ENCODE measurements at places on chromosomes 16 and 17.

DNA sequence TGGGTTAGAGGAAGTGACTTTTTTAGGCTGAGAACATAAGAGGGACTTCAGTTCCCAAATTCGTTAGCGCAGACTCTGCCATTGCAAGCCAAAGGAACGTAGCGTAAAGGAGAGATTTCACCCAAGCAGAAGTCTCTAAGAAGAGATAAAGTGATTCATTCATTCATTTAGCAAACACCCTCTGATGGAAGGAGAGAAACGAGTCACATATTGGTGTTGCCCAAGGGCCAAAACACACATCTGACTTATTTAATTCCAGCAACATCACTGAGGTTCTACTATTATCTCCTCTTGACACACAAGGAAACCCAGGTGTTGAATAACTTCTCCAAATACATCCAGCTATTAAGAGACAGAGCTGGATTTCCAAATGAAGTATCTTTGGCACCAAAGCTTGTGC, 85.7 kb upstream of the CACNG3 start:
- H3K4me3 ChIP-seq, result no peak overlapping the region
- H3K36me3 ChIP-seq, result peaks cover 18% of the 10 kb centered on the region
- no peak overlapping the region for H3K27ac ChIP-seq
- no peaks in the 10 kb centered on the region for H3K27me3 ChIP-seq

GRCh38 chr17:55576996-55577586, 65.8 kb upstream of the SMIM36 start:
- no peaks in the 10 kb centered on the region for H3K4me1 ChIP-seq
- no peak for DNase-seq
- peaks cover 20% of the 10 kb centered on the region for H3K27me3 ChIP-seq
- H3K36me3 ChIP-seq, result no peaks in the 10 kb centered on the region

GRCh38 chr17:73191443-73192205, 1.2 kb upstream of the COG1 start:
- H3K27ac ChIP-seq, result peak overlapping the region; percentile 90
- peaks cover 15% of the 10 kb centered on the region for H3K4me1 ChIP-seq
- DNase-seq, result peak; percentile 69
- H3K27me3 ChIP-seq, result no peaks in the 10 kb centered on the region
- no peaks in the 10 kb centered on the region for H3K36me3 ChIP-seq

DNA sequence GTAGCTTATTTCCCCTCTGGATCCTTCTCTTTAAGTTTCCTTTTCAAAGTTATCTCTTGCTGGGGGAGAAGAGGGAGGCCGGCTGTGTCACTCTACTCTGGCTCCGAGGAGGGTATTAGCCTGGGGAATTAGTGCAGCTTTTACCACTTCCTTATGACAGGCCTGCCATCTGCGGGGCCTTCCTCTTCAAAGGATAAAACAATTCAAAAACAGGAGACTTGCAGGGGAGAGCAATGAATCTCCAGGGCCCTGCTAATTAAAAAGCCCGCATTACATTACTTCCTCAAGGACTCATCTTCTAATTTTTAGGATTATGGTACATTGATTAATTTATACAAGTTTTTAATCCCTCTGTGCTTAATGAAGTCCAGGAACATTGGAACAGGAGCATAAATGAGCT, 190.9 kb upstream of the CDH5 start:
- H3K36me3 ChIP-seq, result peaks cover 7% of the 10 kb centered on the region
- H3K27me3 ChIP-seq, result peaks cover 6% of the 10 kb centered on the region
- H3K4me1 ChIP-seq, result peaks cover 4% of the 10 kb centered on the region
- no peak for DNase-seq

DNA sequence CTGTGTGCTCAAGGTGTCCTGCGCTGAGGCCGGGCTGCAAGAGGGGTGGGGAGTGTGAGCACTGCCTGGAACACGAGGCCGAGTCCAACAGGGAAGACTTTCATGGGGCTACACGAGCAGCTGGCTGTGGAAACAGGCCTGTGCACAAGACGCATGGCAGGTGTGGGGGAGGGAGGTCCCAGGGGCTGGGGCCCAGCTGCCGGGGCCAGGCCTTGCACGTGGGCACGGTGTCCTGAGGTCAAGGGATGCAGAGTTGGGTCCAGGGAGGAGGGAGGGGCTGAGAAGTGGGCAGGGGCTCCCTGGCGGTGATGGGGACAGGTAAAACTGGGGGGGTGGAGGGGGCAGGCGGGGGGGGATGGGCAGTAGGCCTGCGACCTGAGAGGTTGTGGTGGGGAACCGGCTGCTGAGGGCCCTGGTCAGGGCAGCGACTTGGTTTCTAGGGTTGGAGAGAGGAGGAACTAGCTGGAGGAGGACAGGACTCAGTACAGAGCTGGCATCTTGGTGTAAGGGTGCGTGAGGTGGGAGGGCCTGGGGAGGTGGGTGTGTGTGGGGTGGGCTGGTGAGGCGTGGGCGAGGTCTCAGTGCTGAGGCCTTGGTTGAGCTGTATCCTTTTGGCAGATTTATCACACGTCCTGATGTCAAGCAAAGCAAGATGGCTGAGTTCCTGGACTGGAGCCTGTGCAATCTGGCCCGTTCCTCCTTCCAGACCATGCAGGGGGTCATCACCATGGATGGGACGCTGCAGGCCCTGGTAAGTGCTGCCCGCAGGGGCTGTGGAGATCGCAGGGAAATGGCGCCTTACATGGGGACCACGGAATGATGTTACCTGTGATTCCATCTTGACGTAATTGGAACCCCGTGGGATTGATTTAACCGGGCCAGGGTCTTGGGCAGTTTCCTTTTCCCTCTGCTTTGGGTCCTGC, 29.4 kb downstream of the TBCD start:
- H3K4me3 ChIP-seq, result peak overlapping the region; percentile 66
- peaks cover 18% of the 10 kb centered on the region for H3K4me1 ChIP-seq
- no peaks in the 10 kb centered on the region for H3K27me3 ChIP-seq
- no peaks in the 10 kb centered on the region for H3K36me3 ChIP-seq

GRCh38 chr17:12693640-12694039, 27.9 kb downstream of the MYOCD start:
- H3K4me1 ChIP-seq, result no peaks in the 10 kb centered on the region
- H3K4me3 ChIP-seq, result no peak overlapping the region
- H3K27me3 ChIP-seq, result no peaks in the 10 kb centered on the region
- H3K27ac ChIP-seq, result no peak overlapping the region

GRCh38 chr16:64174327-64174726, 947.5 kb downstream of the CDH11 start:
- H3K36me3 ChIP-seq, result peaks cover 10% of the 10 kb centered on the region
- H3K4me1 ChIP-seq, result no peaks in the 10 kb centered on the region
- H3K4me3 ChIP-seq, result no peak overlapping the region

GRCh38 chr17:73290399-73291259, 21.2 kb downstream of the CDC42EP4 start:
- peaks cover 21% of the 10 kb centered on the region for H3K4me1 ChIP-seq
- H3K4me3 ChIP-seq, result peak overlapping the region; percentile 53
- DNase-seq, result no peak
- H3K27me3 ChIP-seq, result peaks cover 5% of the 10 kb centered on the region

- no peak overlapping the region for H3K4me3 ChIP-seq
- no peaks in the 10 kb centered on the region for H3K27me3 ChIP-seq
- H3K27ac ChIP-seq, result no peak overlapping the region
Measured at GRCh38 chr17:78997881-78998280, 11.7 kb downstream of the CANT1 start.

DNA sequence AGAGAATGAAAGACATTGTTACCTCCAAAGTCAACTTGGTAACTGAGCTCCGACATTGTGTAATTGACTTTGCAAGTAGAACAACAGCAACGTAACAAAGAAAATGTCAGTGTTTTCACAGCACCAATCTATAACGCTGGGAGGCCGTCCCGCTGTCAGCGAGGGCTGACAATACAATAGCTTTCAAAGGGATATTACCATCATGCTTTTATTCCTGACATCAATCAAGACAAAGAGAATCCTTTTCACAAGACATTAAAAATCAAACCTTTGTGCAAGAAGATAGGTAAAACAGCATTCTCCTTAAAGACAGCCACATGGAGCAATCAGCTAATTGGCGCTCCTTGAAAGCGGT, 6.2 kb downstream of the ZNF423 start:
- no peak overlapping the region for H3K27ac ChIP-seq
- no peak overlapping the region for H3K4me3 ChIP-seq
- no peaks in the 10 kb centered on the region for H3K36me3 ChIP-seq
- no peaks in the 10 kb centered on the region for H3K4me1 ChIP-seq
- no peak for DNase-seq

GRCh38 chr16:31487071-31487719, 4.3 kb downstream of the SLC5A2 start:
- no peak overlapping the region for H3K27ac ChIP-seq
- H3K36me3 ChIP-seq, result no peaks in the 10 kb centered on the region

DNA sequence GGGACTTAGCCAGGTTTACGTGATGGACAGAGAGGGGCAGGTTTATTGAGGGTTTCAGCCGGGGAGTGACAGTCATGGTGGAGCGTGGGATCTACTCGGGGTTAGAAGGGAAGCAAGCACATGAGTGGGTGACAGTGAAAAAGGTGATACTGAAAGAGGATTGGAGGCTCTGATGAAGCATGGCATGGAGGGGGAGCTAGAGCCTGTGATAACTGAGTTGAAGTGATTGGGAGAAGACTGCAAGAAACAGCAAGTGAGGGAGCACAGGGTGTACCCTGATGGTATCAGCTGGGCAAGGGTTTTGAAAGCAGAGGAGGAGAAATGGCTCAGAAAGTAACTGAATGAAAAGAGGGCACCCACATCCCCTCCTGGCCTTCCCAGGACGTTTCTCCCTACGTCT, 6.7 kb upstream of the KSR1 start:
- no peak overlapping the region for H3K27ac ChIP-seq
- H3K27me3 ChIP-seq, result no peaks in the 10 kb centered on the region
- H3K36me3 ChIP-seq, result no peaks in the 10 kb centered on the region

GRCh38 chr16:77679391-77679790, 42.9 kb upstream of the NUDT7 start:
- peaks cover 13% of the 10 kb centered on the region for H3K27me3 ChIP-seq
- H3K4me1 ChIP-seq, result no peaks in the 10 kb centered on the region
- H3K4me3 ChIP-seq, result no peak overlapping the region
- no peak overlapping the region for H3K27ac ChIP-seq

DNA sequence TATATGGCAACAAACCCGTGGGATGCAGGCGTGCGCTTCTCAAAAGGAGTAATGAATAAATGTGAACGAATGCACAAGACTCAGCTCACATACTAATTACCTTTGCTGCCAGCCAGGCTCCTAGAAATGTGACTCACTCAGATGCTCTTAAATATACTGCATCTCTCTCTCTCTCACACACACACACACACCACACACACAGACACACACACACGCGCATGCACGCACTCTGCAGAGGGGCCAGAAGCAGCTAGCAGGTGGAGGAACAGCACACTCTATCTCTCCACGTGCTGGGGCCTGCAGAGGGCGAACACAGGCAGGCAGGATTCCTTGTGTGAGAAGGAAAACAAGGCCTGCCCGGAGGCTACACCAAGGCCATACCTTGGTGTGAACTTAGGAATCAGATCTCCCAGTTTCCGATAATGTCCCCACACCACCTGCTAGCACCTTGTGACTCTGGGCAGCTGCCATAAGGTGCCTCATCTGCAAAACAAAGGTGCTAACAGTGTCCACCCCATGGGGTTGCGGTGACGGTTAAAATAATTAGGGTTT, 5.3 kb downstream of the GPRC5B start:
- no peak overlapping the region for H3K27ac ChIP-seq
- peaks cover 24% of the 10 kb centered on the region for H3K27me3 ChIP-seq
- no peaks in the 10 kb centered on the region for H3K4me1 ChIP-seq
- H3K4me3 ChIP-seq, result no peak overlapping the region
- H3K36me3 ChIP-seq, result no peaks in the 10 kb centered on the region

- H3K4me3 ChIP-seq, result no peak overlapping the region
- H3K4me1 ChIP-seq, result no peaks in the 10 kb centered on the region
- H3K36me3 ChIP-seq, result peaks cover 57% of the 10 kb centered on the region
- no peak for DNase-seq
Measured at GRCh38 chr16:56384074-56384721, 41.1 kb downstream of the AMFR start.

DNA sequence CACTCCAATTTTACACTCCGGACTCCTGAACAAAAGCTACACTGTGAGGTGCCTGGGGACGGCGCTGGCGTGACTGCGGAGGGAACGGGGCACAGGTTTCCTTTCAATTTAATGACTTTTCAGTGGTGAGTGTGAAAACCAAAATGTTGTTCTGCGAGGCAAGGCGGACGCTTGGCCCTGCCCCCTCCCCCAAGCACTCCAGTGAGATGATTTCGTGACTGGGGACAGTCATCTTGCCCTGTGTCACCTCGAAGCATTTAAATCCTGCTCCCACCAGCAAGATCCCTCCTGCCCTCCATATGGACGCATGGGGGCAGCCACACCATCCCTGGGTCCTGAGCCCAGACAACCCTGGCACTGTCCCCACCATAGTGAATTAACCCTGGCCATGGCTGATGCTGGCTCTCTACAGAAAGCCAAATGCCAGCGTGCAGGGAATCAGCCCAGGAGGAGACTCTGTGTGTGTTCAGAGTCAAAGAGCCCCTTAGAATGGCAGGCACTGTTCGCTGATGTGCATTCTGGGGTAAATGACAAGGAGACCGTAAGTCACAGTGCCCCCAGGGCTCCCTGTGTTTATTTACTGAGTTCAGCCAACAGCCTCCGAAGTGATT, 41.0 kb downstream of the C16orf95 start:
- no peaks in the 10 kb centered on the region for H3K36me3 ChIP-seq
- H3K27me3 ChIP-seq, result no peaks in the 10 kb centered on the region
- H3K4me1 ChIP-seq, result peaks cover 12% of the 10 kb centered on the region

DNA sequence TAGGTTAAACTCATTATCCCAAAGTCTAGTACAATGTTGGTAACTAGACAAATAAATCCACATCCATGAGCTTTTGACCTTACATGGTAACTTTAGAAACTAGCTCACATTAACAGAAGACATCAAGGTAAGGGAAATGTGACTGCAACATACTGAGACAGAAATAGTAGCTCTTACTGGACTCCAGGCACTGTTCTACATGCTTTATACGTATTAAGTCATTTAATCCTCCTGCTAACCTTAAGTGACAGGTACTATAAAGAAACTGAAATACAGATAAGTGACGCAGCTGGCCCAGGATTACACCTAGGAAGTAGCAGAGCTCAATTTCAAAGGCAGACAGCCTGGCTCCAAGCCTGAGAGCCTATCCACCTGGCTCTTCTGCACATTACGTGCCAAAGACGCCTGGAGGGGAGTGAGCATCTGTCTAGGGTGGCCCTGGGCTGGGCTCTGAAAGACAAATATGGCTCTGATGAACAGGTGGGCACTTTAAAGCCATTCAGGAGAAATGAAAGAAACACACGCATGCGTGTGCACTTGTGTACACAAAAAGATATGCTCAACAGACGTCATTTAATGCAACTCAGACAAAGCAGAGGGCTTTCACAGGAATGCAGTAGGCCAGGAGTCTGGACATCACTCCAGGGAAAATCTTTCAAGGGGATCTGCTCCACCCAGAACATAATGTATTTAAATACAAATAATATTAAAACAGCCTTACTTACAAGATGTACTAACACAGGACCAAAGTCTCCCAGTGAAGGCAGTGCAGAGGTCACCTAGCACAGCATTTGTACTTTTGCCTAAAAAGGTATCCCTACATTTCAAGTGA, 4.4 kb downstream of the ZC3H7A start:
- peak overlapping the region; percentile 84 for H3K4me3 ChIP-seq
- DNase-seq, result no peak
- H3K27me3 ChIP-seq, result no peaks in the 10 kb centered on the region
- peaks cover 29% of the 10 kb centered on the region for H3K36me3 ChIP-seq

GRCh38 chr16:53121661-53122060, 66.9 kb downstream of the CHD9 start:
- H3K4me1 ChIP-seq, result peaks cover 7% of the 10 kb centered on the region
- H3K36me3 ChIP-seq, result no peaks in the 10 kb centered on the region
- H3K27me3 ChIP-seq, result no peaks in the 10 kb centered on the region
- DNase-seq, result no peak

Data from natural killer cell treated with Interleukin-12 subunit alpha and Interleukin-12 subunit beta and Interleukin-15 and Interleukin-18, amount 100 ng/mL, for 72 hours (primary cell).